ENCODE measurements at places on chromosomes 13 and 19.

DNA sequence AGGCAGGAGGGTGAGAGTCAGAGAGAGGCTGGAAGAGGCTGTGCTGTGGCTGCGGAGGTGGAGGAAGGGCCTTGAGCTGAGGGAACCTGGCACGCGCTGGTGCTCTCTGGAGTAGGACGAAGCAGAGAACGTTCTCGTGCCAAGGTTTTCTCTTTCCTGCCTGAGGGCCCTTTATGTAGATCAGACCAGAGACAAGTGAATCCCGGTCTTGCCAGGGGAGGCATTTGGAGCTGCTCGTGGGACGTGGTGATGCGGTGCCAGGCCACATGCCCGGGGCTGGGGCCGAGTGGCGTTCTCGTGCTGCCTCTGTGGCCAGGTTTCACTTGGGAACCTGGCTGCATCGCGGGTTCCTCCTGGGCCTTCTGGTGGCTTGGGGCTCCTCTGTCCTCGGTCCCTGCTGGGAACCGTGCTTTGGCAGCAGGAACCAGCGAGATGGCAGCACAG, 54.2 kb downstream of the KDM4B start:
- no peak for DNase-seq

GRCh38 chr19:11111771-11112144, 22.5 kb downstream of the LDLR start:
- no peak for DNase-seq

- no peak for DNase-seq
Observed at GRCh38 chr13:59734393-59734792, 429.3 kb downstream of the DIAPH3 start.

GRCh38 chr13:75173457-75174356, 308.3 kb downstream of the TBC1D4 start:
- no peak for DNase-seq

GRCh38 chr19:51927859-51928258, 587 bp downstream of the ZNF613 start:
- no peak for DNase-seq

GRCh38 chr19:35436477-35437405, 11.3 kb upstream of the FFAR2 start:
- DNase-seq: no peak

DNA sequence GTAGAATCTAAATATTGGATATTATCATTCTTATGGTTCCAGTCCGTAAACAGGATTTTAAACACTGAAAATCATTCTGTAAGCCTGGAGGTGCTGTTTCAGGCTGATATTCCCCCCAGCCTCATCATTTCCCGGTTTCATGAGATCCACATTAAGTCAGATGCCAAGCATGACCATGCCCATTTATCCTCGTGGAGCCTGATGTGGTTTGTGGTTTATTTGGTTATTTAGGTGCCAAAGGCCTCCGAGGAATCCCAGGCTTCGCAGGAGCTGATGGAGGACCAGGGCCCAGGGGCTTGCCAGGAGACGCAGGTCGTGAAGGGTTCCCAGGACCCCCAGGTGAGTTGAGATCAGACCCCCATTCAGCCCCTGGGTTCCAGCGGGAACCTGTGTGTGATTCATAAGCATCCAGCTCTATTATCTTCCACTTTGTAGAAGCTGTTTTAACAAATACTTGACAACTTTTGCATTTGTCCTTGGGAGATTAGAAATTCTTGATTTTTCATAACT, 92.5 kb downstream of the RAB20 start:
- no peak for DNase-seq

- DNase-seq: no peak
Observed at GRCh38 chr13:59016250-59016649, 1147.5 kb downstream of the DIAPH3 start.

DNA sequence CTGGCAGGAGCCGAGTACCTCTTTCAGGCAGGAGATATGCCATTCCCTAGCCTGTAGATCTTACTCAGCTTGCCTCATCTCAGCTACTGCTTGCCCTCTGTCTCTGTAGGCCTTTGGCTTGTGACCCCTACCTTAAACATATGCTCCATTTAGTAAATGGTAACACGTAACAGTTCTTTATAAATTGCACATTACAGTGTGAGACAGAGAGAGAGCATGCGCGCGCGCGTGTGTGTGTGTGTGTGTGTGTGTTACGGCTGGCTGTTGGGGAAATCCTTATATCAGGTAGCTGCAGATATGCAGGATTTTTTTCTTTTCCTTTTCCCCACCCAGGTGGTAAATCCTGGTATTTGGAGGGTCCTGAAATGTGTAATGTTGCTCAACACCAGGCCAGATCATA, 4.2 kb downstream of the SPINT2 start:
- DNase-seq: no peak

GRCh38 chr13:41550276-41550675, 92.9 kb downstream of the RGCC start:
- no peak for DNase-seq

DNA sequence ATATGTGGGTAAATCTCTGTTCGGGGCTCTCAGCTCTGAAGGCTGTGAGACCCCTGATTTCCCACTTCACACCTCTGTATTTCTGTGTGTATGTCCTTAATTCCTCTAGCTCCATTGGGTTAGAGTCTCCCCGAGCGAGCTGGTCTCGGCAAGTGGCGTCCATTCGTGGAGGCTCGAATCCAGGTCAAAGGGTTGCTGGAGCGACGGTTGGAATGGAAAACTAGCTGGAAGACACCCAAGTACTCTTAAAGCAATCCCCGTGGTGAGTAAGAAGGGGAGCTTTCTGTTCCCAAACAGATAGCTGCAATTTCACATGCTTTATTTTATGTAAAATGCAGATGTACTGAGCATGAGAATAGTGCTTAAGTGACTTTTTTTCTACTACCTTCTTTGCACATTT, 277.5 kb upstream of the SGCG start:
- no peak for DNase-seq

- DNase-seq: no peak
Observed at GRCh38 chr13:100334214-100334613, 245.3 kb downstream of the PCCA start.

- no peak for DNase-seq
Observed at GRCh38 chr13:29704648-29705047, 109.2 kb upstream of the SLC7A1 start.

DNA sequence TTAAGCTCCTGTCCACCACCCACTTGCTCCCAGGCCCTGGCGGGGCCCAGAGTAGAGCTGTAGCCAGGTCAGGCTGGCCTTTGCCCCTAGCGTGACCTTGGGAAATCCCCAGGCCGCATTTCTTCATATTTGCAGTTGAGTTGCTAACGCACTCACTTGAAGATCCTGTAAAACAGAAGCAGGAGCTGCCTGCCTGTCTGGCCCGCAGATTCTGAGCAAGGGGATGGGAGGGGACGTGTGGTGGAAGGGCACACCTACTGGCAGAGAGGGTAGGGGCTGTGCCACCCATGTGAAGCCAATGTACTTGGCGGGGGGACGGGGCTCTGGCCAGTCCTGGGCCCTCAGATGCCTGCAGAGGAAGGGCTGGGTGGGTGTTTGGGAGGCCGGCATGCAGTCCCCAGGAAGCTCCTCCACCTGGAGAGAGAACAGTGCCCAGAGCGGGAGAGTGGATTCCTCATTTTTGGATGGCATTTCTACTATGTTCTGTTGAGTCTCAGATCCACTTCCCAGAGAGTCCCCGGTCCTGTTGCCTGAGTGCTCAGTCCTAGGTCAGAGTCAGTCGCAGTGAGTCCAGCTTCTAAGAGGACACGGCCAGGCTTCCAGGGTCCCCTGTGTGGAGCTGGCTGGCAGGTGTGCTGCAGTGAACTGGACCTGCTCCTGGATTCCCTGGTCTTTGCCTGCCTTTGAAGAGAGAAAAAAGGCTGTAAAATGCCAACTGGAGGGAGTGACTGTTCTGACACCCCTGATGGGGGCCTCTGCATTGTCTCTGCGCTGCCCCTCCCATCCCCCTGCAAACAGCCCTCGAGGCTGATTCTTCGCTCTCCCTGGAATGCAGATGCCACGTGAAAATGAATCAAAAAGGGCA, 62.9 kb downstream of the GGACT start:
- no peak for DNase-seq

- DNase-seq: no peak
Observed at GRCh38 chr13:101916108-101916774, 463.8 kb downstream of the ITGBL1 start.

GRCh38 chr19:41928754-41929535, 696 bp upstream of the ERFL start:
- DNase-seq: no peak

DNA sequence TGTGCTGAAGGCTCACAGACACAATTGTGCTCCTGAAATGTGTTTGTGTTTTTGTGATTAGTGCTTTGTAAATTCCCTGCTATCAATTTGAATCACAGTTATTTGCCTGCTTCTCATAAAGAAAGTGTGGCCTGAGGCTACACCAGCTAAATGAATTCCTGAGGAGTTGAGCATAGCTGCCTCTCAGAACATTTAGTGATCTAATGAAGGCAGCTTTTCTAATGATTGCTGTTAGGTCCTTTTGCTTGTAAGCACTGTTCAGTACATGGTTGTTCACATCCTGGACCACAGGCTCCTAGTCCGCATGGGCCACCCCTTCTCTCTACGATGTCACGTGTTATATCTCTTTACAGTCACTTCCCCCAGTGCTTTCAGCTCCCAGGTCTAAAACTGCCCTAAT, 238.2 kb downstream of the B3GLCT start:
- no peak for DNase-seq

DNA sequence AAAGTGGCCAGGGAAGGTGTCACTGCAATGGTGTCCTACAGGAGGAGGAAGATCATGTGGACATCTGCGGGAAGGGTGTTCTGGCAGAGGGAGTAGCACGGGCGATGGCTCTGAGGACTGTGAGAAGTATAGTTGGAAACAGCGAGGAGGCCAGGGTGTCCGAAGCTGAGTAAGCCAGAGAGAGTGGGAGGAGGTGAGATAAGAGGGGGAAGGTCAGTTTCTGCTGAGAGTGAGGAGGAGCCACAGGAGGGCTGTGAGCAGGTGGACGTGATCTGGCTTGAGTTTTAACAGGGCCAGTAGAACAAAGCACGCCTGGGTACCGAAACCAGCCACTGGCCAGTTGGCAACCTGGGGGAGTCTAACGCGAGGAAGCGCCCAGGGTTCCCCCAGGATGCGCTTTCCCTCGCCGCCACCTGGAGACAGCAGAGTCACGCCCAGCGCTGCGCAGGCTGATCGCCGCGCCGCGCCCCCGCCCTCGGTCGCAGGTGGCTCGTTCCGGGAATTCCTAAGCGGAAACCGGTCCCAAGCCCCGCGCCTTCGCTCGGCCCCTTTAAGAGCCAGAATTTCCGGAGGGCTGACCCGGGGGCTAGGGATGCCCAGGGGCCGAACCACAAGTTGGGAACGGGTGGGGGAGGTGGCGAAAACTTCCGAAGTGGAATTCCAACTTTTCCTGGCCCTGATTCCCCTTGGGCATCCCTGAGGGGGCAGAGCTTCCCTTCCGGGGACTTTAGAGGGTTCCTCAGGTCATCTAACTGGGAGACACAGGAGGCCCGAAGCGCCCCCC, 1.1 kb upstream of the LSR start:
- DNase-seq: no peak

DNA sequence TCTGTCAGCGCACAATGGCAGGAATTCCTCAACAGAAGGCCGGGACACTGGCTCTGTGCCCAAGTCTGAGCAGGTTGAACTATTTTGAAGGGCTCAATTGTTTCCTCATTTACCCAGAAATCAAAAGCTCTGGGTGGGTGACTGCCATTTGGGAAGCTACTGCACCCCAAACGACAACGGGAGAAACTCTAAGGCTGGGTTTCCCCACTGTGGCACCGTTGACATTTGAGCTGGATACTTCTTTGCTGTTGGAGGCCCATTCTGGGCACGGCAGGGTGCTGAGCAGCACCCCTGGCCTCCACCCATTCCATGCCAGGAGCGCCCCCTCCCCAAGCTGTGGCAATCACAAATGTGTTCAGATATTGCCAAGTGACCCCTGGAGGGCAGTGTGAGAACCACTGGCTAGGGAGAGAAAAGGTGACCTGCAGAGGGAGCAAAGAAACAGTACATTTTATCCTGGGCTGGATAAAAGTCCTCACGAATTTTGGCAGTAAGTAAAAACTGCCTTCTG, 62.5 kb downstream of the RFX2 start:
- DNase-seq: no peak

DNA sequence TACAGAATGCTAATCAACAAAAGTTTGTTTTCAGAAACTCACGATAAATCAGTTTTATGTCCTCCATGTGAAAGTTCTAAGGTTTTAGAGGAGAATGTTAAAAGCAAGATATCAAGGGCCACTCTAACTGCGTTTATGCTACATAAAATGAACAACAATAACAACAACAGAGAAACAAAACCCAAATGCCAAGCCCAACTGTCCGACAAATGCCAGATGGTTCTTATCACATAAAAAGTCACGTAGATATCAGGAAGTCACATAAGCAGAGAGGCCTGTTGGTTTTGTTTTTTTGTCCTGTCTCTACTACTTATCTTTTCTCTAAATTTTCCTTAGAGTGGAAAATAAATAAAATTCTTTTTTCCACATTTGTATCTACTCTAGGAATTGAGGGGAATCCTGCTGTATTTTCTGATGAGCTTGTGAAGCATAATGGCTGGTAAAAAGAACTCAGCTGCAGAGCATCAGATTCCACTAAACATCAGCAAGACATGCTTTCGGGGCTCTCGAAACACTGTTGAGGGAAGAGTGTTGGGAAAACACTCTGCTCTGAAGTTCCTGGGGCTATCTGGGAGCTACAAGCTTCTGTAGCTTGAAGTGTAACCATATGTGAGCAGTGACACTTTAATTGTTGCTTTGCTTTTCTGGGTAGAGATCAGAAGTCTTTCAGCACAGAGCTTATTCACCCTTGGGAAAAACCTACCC, 110.1 kb downstream of the SLAIN1 start:
- no peak for DNase-seq

- DNase-seq: no peak
Observed at GRCh38 chr19:15631817-15632216, 8.9 kb upstream of the CYP4F3 start.

DNA sequence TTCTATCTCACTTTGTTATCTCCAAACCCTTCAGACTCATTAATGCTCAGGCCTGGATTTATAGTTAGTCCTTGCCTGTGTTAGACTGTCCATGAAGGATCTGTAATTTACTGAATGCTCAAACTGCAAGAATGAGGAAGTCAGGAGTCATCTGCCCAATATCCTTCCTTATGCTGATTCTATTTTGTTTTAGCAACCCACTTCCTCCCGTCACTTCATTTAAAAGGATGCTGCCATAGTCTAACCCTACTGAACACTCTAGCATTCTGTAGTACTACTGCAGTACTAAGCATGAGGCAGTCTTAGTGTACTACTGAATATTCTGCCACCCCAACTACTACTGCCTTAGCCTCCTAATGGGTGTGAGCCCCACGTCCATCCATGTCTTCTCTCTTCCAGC, 1.5 kb downstream of the FCAR start:
- no peak for DNase-seq
